Right atrium auricular region (tissue), 2 donors: ENCODE measurements at places on chromosomes 13 and 19. TPM values are rescaled to one million over a fixed set of nuclear protein-coding genes. Genes with fewer than 3 reads are reported as not detected.
A peak's percentile ranks its signal among the peaks of the same experiment; 100 is the strongest.

DPP9 gene
- total RNA-seq = 50.4 TPM

GRCh38 chr19:5281588-5281987 is 59.0 kb downstream of the PTPRS start:
- no peaks in the 10 kb centered on the region for H3K27me3 ChIP-seq
- peak overlapping the region; percentile 53 for H3K27ac ChIP-seq
- no peak overlapping the region for H3K4me3 ChIP-seq
- H3K4me1 ChIP-seq = no peaks in the 10 kb centered on the region

INAFM1 gene
- total RNA-seq = 1.9 TPM

GRCh38 chr13:59086147-59086546 is 1077.6 kb downstream of the DIAPH3 start:
- no peaks in the 10 kb centered on the region for H3K27me3 ChIP-seq
- no peak for DNase-seq
- H3K36me3 ChIP-seq = no peaks in the 10 kb centered on the region

- H3K4me1 ChIP-seq = no peaks in the 10 kb centered on the region
- no peak overlapping the region for H3K4me3 ChIP-seq
- no peaks in the 10 kb centered on the region for H3K27me3 ChIP-seq
- DNase-seq = no peak
Measured at GRCh38 chr13:33262594-33262993, 23.0 kb downstream of the STARD13 start.

GRCh38 chr19:39971380-39972035 is 543 bp downstream of the PSMC4 start:
- peaks cover 39% of the 10 kb centered on the region for H3K36me3 ChIP-seq
- peaks cover 27% of the 10 kb centered on the region for H3K4me1 ChIP-seq
- no peak for DNase-seq
- H3K4me3 ChIP-seq = peak overlapping the region; percentile 81

DNA sequence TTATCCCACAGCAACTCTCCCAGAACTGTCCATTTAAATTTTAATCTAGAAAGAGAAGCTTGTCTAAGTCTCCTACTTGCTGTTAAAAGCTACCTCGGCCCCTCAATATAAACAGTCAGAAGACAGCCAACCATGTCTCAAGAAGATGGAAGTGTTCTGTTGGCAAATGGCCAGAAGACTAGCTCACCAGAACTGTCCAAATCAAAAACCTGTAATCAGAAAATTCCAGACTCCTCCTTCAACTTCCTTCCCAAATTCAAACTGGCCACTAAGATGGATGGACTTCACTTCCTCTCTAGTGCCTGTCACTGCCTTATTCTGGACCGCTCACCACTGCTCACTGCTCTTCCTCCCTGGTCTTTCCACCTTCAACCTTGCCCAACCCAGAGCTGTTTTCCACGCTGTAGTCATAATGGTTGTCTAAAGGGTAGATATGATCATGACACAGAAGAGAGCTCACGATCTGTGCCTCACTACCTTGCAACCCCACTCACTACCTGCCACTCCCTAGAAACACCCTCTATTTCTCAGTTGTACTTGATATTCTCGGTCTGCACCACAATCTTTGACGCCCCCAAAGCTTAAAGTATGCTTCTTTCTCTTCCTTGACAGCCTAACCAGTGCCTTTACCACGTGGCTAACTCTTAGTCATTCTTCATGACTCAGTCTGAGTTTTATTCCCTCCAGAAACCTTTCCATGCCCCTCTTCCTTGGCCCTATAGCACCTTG is 9.2 kb downstream of the FGF14 start:
- no peaks in the 10 kb centered on the region for H3K4me1 ChIP-seq
- H3K4me3 ChIP-seq = no peak overlapping the region
- H3K27ac ChIP-seq = no peak overlapping the region
- no peaks in the 10 kb centered on the region for H3K36me3 ChIP-seq
- no peak for DNase-seq

NXNL1 gene
- not detected for total RNA-seq
